ENCODE measurements at places on chromosomes 13 and 19.

DNA sequence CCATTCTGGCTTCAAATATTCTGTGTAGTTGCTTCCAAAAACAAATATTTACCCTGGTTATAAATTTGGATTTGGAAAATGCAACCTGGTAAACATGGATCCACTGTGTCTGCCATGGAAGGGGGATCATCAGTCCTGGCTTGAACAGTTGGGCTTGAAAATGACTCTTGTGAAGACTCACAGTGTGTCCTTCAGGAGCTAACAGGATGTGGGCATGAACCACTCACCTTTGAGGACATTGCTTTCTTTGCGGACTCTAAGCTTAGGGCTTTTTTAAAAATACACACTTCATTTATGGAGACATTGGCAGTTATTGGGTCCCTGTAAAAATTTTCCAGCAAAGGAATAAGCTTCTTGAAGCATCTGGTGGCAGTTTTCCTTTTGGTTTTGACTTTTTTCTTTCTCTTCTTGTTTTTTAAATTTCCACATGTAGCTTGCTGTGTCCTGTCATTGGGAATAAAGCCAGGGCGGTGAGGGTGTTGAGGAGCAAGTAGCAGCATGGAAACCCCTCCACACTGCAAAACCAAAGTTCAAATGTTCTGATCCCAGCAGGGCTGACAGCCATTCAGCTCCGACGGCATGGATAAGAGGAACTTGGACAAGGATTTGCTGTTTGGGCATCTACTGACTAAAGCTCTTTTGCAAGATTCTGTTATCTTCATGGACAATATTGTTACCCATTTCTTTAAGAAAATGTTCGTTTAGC, 39.5 kb upstream of the SERP2 start:
- no peak for DNase-seq

DNA sequence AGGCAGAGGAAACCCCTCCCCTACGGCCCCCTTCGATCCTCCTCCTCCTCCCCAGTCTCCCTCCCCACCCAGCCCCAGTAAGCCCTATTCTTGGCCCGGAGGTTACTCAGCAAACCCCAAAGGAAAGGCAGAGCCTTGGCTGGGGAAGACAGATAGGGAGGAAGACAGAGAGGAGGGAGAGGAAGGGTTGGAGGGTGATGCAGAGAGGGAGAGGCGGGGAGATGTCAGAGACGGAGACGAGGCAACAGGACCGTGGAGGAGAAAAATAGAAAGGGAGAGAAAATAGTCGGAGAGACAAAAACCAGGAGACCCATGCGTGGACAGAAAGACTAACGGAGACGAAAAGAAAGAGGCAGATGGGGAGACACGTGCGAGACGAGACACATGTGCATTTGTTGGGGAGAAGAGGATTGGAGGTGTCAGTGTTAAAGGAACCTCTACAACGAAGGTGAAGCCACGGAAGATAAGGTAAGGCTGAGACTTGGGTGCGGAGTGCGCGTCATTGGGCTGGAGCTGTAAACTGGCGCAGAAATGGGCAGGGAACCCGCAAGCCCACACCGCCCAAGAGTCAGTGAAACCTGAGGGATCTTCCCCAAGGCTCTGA, 2.9 kb downstream of the TGFB1 start:
- DNase-seq = no peak

GRCh38 chr19:6514089-6514488, 12.0 kb upstream of the TUBB4A start:
- DNase-seq = no peak

DNA sequence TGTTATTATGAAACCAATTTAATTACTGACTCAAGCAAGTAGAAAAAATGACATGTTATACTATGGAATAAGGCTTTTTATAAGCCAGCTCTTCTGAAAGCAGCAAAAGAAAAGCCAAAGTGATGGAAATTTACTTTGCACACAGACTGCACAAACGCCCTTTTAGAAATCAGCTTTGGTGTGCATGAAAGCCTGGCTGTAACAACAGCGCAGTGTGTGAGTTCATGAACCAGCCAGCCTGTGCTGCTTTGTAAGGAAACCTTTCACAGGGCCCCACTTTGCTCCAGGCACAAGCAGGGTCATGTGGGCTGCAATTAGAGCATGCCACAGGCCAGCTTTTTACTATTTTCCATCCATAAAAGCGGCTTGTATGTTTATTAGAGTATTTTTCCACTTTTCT, 13.6 kb upstream of the IFT88 start:
- no peak for DNase-seq

DNA sequence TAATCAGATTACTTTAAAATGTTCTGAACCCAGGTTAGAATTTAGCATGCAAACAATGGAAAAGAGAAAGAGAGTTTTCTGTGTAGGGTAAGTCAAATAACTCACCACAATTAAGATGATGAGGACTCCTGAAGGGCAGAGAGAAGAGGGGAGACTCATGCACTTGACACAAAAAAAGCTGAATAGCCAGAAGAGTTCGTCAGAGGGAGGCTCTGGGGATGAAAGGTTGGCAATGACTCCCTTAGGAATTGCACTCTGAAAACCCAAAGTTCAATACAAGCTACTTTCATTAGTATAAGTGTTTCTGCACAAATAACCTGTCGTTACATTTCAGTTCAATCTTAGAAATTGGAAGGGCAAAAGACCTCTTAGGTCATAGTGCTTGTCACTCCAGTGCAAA, 434.4 kb upstream of the PCDH9 start:
- no peak for DNase-seq

GRCh38 chr13:80389073-80390038, 48.4 kb upstream of the SPRY2 start:
- no peak for DNase-seq

DNA sequence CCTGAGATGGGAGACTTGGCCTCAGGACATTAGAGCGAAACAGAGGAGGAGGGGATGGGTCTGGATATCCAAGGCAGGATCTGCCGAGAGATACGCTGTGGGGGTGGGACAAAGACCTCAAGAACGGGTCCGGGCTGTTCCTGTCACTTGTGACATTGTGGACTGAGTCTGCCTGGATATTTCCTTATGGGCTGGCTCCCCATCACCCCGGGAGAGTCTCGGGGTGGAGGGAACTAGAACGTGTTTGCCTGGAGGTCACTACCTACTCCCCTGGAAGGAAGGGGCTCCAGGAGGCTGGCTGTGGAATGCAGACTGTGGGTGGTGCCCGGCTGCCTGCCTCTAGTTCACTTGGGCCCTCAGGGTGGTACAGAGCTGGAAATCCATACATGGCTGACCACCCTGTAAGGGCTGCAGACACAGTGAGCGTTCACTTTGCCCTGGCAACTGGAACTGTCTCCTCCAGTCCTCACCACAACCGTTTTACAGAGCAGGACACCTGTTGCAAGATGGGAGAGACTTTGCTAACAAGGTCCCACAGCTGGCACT, 26.4 kb downstream of the DNM2 start:
- DNase-seq = no peak

DNA sequence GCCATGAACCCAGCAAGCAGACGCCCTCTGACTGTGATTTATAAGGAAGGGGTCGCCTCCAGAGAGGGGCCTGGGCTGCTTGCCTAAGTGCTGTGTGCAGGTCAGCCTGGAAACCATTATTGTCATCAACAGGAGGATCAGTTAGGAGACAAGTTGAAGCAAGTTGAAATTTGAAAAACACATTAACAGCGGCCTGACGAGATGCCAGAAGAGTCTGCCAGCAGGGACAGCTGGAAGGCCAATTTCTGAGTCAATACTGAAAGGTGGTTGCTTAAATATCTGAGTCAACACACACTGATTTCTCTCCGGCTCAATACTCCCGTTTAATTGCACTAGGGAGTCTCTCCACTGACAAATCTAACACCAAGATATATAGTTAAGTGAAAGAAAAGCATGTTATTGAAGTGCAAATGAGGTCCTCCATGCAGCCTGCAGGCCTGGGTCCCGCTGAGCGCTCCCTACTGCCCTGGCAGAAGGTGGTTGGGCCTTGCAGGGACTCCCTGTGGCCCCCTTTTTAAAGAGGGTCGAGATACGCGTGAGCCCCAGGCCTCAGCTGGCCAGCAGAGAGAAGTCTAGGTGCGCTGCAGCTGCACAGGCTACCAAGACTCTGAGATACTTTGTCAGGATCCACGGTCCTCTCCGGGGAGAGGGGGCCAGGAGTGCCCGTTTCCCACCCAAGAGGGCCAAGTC, 91.1 kb downstream of the RNASEH2B start:
- no peak for DNase-seq

GRCh38 chr19:19170873-19171672, 1.0 kb upstream of the MEF2B start:
- DNase-seq = no peak

DNA sequence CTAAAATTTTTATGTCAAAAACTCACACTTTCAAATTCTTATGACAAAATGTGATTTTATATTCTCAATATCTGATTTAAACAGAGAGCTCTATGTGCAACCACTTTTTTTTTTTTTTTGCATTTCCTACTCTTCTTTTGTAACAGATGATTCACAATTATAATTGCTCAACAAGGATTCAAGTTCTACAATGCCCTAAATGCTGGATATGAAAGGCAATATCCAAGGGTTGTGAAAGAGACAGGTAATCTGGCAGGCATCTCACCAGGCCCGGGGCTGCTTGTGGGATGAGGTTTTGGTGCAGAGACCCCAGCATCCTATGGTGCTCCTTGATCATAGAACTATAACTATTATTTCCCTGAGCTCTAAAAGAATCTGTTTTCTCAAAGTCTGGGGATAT, 363.6 kb upstream of the NBEA start:
- no peak for DNase-seq

DNA sequence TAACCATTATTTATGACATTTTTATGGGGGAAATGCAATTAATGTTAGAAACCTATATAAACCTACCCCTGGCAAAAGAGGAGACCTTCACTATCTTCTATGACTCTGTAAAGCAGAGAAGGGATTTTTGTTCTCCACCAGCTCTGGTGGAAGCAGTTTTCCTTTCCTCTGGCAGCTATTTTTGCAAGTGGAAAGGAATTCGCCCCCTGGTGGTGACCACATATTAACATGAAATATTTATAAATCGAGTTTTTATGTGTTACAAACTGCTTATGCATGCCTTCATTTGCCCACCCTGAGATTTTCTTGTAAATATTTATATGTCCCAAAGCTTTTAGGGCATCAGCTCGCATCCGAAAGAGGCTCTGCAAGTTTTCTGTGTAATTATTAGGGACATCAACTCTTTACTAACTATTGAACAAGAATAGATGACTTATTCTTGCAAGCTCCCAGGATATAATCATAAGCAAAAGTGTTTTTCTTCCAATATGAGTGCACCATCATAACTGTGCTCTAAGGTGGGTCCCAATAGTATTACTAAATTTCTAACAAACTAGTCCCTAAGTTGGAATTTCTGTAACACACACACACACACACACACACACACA, 62.4 kb downstream of the SERTM1 start:
- peak; percentile 48 for DNase-seq

DNA sequence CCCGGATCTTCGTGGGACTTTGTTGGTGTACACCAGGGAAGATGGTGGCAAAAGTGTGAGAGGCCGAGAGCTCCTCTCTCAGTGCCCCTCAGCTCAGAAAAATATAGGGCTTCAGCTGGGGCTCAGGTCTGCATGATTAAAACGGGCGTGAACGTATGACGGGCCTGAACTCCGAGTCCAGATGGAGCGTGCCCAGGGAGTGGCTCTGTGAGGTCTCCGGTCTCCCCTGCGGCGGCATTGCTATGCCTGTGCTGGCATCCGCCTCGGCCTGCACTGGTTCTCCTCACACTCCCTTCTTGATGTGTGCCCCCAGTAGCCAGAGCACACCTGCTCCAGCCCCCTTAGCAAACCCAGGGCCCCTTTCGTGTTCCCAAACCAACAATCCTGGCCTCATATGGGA, 82.0 kb downstream of the TEX29 start:
- DNase-seq = no peak

- no peak for DNase-seq
Measured at GRCh38 chr13:97648881-97649224, 214.9 kb downstream of the RAP2A start.

DNA sequence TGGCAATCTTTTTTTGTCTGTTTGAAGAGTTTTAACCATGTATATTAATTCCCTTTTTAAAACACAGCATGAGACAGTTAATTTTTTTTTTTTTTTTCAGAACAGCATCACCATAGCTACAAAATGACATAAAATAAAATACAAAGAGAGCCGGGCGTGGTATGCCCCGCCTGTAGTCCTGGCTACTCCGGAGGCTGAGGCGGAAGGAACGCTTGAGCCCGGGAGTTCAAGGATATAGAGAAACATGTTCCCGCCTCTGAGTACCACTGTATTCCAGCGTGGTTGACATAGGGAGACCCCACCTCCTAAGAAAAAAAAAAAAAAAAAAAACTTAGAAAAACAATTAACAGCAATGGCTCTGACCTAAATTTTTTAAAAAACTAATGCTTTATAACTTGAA, 10.0 kb upstream of the INSR start:
- no peak for DNase-seq

GRCh38 chr13:93882086-93882651, 597.3 kb downstream of the DCT start:
- DNase-seq = no peak

DNA sequence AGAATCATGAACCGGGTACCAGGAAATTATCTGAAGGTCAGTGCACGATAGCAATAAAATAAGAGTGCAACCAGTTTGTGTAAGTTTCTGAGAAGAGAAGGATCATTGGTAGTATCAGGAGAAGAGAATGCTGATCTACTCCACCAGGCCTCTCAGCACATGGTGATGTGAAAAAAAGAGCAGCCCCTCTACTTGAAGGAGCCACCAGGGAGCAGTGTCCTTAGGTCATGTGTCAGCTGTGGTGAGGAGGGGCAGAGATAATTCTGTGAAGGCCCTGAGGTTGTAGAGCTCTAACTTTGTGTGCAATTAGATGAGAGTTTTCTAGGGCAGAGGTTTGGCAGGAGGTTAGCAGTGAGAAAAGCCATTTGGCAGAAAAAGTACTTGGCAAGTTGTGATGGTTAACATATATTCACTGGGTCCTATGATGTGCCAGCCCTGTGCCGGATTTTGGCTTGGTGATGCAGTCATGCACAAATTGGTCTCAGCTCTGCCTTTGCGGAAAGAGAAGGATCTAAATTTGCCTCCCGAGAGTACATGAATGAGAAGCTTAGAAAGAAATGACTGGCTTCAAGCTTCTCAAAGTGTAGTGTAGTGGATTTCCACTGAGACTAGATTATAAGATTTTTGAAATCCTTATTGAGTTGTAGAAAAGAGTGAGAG, 19.2 kb upstream of the ZC3H13 start:
- DNase-seq = no peak

DNA sequence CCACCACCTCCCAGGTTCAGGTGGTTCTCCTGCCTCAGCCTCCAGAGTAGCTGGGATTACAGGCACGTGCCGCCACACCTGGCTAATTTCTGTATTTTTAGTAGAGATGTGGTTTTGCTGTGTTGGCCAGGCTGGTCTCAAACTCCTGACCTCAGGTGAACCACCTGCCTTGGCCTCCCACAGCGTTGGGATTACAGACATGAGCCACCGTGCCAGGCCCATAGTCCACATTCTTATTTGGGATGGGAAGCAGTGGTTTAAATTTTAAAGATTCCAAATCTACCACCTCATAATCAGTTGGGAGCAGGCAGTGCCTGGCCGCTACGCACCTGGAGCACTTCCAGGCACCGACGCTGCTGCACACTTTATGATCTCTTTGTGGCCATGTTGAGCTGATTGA, 160.6 kb upstream of the SOX1 start:
- no peak for DNase-seq

- DNase-seq = no peak
Measured at GRCh38 chr13:106650690-106651205, 82.8 kb upstream of the ARGLU1 start.

- DNase-seq = no peak
Measured at GRCh38 chr19:38395381-38396114, 7.1 kb downstream of the SPRED3 start.

- DNase-seq = peak; percentile 53
Measured at GRCh38 chr19:10517361-10517759, at the start of gene S1PR5. Gene S1PR5 (minus strand): TSS chr19:10517447. CDS start chr19:10515011, 2,436 bp downstream.

Data from HEK293T (cell line).